ENCODE measurements at places on chromosomes 11 and 22.

DNA sequence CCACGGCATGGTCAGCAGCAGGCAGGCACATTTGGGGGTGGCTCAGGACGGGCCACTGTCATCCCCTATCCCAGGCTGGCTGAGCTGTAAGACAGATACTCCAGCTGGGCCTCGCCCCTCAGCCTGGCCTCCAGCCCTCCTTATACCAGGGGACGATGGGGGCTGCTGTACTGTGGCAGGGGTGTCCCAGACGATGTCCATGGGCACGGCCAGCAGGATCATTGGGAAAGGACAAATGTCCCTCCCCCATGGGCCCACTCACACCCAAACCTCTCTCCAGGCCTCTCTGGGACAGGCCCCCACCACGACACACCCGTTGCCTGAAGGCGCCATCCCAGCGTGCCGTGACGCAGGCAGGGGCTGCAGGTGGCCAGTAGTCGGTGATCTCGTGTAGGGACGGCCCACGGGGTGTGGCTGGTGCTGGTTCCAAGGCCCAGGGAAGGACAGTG lies 1.5 kb upstream of the IL17REL start:
- no peak overlapping the region for H3K4me3 ChIP-seq
- H3K27ac ChIP-seq: no peak overlapping the region
- H3K27me3 ChIP-seq: peaks cover 90% of the 10 kb centered on the region
- no peak for DNase-seq
- H3K36me3 ChIP-seq: no peaks in the 10 kb centered on the region

GRCh38 chr11:67262731-67263675 lies 3.3 kb upstream of the GRK2 start:
- peaks cover 27% of the 10 kb centered on the region for H3K4me1 ChIP-seq
- H3K27ac ChIP-seq: no peak overlapping the region
- no peak overlapping the region for H3K4me3 ChIP-seq
- H3K36me3 ChIP-seq: peaks cover 5% of the 10 kb centered on the region
- H3K27me3 ChIP-seq: no peaks in the 10 kb centered on the region
- DNase-seq: peak; percentile 74

DNA sequence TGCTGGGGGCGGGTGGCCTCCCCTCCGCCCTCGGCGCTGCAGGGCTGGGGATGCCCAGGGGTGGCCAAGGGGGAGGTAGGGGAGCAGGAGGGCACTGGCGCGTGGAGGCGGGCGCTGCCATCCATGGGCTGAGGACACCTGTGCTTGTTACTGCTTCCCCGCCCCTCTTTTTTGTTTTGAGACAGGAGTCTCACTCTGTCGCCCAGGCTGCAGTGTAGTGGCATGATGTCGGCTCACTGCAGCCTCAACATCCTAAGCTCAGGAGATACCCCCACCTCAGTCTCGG lies 683 bp upstream of the FADS3 start:
- H3K4me3 ChIP-seq: peak overlapping the region; percentile 60
- H3K27me3 ChIP-seq: no peaks in the 10 kb centered on the region
- H3K4me1 ChIP-seq: peaks cover 9% of the 10 kb centered on the region

DNA sequence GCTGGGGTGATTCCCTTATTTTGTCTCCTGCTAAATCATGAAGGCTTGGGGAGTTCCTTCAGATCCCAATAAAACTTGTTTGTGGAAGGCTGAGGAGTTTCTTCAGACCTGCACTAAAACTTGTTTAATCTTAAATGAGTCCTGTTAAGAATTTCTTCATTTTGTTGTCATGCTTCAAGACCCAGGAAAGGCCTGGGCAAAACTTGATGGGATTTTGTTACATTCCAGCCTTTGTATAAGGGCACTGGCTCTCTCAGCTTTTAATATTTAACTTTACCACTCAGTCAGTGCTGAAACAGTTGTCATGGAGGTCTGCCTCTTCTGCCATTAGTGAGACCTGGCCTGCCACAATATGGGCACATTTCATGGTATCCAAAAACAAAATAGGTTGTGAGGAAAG lies 699.0 kb downstream of the ETS1 start:
- H3K27me3 ChIP-seq: no peaks in the 10 kb centered on the region
- H3K4me1 ChIP-seq: no peaks in the 10 kb centered on the region
- no peak for DNase-seq
- H3K36me3 ChIP-seq: no peaks in the 10 kb centered on the region
- H3K27ac ChIP-seq: no peak overlapping the region
- no peak overlapping the region for H3K4me3 ChIP-seq

- H3K36me3 ChIP-seq: no peaks in the 10 kb centered on the region
- H3K4me3 ChIP-seq: no peak overlapping the region
- H3K27me3 ChIP-seq: no peaks in the 10 kb centered on the region
- no peak overlapping the region for H3K27ac ChIP-seq
These were observed 88.9 kb downstream of the RASSF10 start for GRCh38 chr11:13098063-13098462.

DNA sequence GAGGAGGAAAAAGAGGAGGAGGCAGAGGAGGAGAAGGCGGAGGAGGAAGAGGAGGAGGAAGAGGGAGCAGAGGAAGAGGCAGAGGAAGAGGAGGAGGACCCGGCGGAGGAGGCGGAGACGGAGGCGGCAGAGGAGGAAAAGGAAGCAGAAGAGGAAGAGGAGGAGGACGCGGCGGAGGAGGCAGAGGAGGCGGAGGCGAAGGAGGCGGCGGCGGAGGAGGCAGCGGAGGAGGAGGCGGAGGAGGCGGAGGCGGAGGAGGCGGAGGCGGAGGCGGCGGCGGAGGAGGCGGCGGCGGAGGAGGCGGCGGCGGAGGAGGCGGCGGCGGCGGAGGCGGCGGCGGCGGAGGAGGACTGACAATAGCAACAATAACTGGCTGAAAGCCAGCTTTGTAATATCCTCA lies 616.6 kb downstream of the TBC1D22A start:
- no peak overlapping the region for H3K4me3 ChIP-seq
- H3K27me3 ChIP-seq: no peaks in the 10 kb centered on the region
- DNase-seq: no peak
- H3K27ac ChIP-seq: no peak overlapping the region

GRCh38 chr11:36057379-36058042 lies 113.6 kb downstream of the LDLRAD3 start:
- no peak overlapping the region for H3K4me3 ChIP-seq
- no peaks in the 10 kb centered on the region for H3K36me3 ChIP-seq

DNA sequence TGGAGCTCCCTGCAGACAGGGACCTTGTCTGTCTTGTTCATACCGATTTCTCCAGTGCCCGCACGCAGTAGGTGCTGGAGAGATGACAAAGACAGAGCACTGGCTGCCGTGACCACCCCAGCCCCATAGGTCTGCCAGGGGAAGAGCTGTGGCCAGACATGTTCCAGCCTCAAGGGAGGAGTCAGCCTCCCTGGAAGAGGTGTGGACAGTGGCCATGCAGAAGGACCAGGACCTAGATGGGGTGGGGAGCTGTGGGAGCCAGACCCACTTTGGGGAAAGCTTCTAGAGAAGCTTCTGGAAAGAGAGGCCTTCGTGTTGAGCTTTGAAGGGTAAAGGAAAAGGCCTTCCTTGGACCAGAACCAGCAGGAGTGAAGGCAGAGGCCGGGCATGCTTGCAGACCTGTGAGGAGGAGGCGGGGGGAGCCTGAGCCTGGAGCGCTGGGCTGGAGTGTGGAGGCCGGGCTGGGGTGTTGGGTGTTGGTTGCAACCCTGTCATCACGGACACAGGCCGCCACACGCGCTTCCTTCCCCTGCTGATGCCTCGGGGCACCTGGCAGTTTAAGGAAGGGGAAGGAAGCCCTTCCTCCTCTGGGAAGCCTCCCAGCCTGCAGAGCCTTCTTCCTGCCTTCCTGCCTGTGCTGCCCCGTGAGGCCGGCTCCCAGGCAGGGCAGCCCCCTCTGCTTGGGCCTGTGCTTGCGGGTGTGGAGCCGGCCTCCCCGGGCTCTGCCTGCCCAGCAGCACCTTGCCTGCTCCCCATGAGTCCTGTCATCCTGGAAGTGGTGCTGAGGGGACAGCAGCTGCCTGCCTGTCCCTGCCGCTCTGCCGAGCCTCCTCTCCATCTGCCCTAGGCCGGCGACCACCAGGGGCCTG lies 12.3 kb downstream of the RELT start:
- H3K4me3 ChIP-seq: no peak overlapping the region
- no peak for DNase-seq
- H3K36me3 ChIP-seq: no peaks in the 10 kb centered on the region
- no peak overlapping the region for H3K27ac ChIP-seq

- H3K4me1 ChIP-seq: no peaks in the 10 kb centered on the region
- H3K27ac ChIP-seq: no peak overlapping the region
- DNase-seq: no peak
- H3K27me3 ChIP-seq: peaks cover 11% of the 10 kb centered on the region
- H3K4me3 ChIP-seq: no peak overlapping the region
- H3K36me3 ChIP-seq: no peaks in the 10 kb centered on the region
These were observed 65.2 kb downstream of the PDE2A start for GRCh38 chr11:72609045-72609444.

DNA sequence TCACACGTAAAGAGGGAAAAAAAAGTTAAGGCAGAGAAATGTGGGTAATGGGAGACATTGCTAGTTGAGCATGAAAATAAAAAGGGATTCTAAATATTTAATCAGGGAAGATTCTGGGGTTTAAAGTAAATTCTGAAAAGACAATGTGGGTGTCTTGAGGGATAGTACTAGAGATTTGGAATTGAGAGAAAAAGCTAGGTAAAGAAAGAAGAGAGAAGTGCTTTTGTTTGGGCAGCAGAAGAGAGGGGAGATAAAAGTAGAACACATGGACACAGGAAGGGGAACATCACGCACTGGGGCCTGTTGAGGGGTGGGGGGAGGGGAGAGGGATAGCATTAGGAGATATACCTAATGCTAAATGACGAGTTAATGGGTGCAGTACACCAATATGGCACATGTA lies 3.5 kb upstream of the YPEL4 start:
- DNase-seq: no peak
- H3K4me3 ChIP-seq: no peak overlapping the region
- H3K4me1 ChIP-seq: peaks cover 14% of the 10 kb centered on the region
- H3K27me3 ChIP-seq: peaks cover 42% of the 10 kb centered on the region

DNA sequence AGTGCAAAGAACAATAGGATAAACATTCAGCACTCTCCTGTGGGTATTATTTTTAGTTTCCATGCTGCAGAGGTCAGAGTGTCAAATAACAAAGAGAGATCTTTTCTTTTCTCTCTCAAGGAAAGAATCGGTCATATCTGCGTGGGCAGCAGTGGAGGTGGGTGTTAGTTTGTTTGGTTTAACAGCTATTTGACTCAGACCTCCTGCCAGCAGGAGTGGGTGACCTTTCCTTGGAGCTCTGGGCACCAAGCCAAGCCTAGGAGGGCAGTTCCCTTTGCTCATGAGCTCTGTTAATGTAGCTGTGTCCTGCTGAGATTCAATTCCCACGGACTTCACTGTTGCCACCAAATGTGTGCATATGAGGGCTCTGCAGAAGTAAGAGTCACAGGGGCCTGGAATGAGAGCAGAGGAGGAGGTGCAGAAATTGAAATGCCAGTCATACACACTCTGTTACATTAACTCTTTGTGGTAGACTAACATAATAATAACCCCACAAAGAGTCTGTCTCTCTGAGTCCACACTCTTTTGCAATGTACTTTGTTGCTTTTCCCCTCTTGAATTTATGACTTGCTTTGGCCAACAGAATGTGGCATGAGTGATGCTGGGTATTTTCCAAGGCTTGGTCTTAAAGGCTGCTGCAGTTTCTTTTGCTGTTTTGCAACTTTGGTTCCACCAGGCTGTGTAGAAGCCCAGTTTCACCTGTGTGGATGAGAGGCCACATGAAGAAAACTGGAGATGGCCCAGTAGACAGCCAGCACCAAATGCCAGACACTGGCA lies 76.0 kb upstream of the GRK3 start:
- peaks cover 2% of the 10 kb centered on the region for H3K27me3 ChIP-seq
- peak; percentile 45 for DNase-seq
- peak overlapping the region; percentile 17 for H3K27ac ChIP-seq
- H3K4me1 ChIP-seq: peaks cover 21% of the 10 kb centered on the region
- H3K4me3 ChIP-seq: no peak overlapping the region

DNA sequence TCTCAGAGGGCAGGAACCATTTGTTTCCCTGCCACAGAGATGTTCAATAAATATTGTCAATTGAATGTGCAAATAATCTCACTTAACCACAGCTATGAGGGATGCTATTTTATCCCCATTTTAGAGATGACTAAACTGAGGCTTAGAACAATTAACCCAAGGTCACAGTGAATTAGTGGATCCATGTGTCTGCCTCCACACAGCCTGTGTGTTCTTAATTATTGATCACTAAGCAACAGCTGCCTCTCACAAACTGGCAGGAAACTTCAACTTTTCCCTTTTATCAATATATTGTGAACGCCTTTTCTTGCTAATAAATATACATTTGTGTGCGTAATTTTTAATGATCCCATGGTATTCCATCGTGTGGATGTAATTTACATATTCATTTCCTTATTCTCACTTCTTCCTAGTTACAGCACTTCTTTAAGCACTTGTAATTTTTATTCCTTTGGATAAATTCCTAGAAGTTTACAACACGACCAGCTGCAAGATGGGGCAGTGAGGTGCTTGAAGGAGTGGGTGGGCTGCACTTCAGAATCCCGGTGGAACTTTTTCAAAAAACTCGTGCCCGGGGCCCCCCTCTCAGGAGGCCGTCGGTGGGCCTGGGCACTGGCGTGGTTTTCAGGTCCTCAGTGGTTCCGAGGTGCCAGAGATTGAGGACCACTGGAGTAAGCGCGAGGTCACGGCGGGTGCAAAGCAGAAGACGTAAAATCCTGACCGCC lies 915 bp upstream of the SREBF2 start:
- DNase-seq: no peak
- peaks cover 14% of the 10 kb centered on the region for H3K36me3 ChIP-seq
- peak overlapping the region; percentile 67 for H3K4me3 ChIP-seq
- peak overlapping the region; percentile 91 for H3K27ac ChIP-seq
- H3K4me1 ChIP-seq: peaks cover 9% of the 10 kb centered on the region

- no peaks in the 10 kb centered on the region for H3K36me3 ChIP-seq
- DNase-seq: no peak
- no peaks in the 10 kb centered on the region for H3K27me3 ChIP-seq
- no peak overlapping the region for H3K27ac ChIP-seq
- H3K4me1 ChIP-seq: peaks cover 10% of the 10 kb centered on the region
These were observed 53.1 kb downstream of the FBXO7 start for GRCh38 chr22:32527756-32528155.

GRCh38 chr11:8097062-8097461 lies 16.1 kb downstream of the TUB start:
- no peak overlapping the region for H3K4me3 ChIP-seq
- peaks cover 29% of the 10 kb centered on the region for H3K36me3 ChIP-seq
- no peaks in the 10 kb centered on the region for H3K27me3 ChIP-seq
- no peak overlapping the region for H3K27ac ChIP-seq
- DNase-seq: no peak
- peaks cover 33% of the 10 kb centered on the region for H3K4me1 ChIP-seq

GRCh38 chr11:100575860-100576717 lies 111.0 kb upstream of the ARHGAP42 start:
- H3K4me1 ChIP-seq: no peaks in the 10 kb centered on the region
- H3K36me3 ChIP-seq: no peaks in the 10 kb centered on the region
- no peak overlapping the region for H3K4me3 ChIP-seq
- peak; percentile 42 for DNase-seq
- H3K27me3 ChIP-seq: no peaks in the 10 kb centered on the region

GRCh38 chr11:64924910-64925284 lies 408 bp downstream of the PPP2R5B start:
- H3K4me1 ChIP-seq: peaks cover 15% of the 10 kb centered on the region
- no peak overlapping the region for H3K27ac ChIP-seq
- peak; percentile 28 for DNase-seq
- peak overlapping the region; percentile 63 for H3K4me3 ChIP-seq
- H3K27me3 ChIP-seq: no peaks in the 10 kb centered on the region

GRCh38 chr11:91742155-91742554 lies 482.5 kb upstream of the FAT3 start:
- no peak overlapping the region for H3K27ac ChIP-seq
- no peak for DNase-seq
- no peaks in the 10 kb centered on the region for H3K27me3 ChIP-seq
- H3K4me1 ChIP-seq: no peaks in the 10 kb centered on the region
